ENCODE measurements at places on chromosomes 11 and 22.

GRCh38 chr11:88043149-88043548, 132.1 kb downstream of the RAB38 start:
- no peak for DNase-seq

DNA sequence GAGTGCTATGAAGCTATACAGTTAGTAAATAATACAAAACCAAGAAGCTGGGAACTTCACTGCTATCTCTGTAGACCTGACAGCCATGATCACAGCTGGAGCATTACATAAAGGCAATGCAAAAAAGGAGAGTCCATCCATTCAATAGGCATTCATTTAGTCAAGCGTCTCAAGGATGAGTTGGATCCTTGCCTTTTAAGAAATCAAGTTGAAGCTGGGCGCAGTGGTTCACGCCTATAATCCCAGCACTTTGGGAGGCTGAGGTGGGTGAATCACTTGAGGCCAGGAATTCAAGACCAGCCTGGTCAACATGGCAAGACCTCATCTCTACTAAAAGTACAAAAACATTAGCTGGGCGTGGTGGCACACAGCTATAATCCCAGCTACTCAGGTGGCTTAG, 48.1 kb upstream of the ALKBH3 start:
- DNase-seq, result no peak

DNA sequence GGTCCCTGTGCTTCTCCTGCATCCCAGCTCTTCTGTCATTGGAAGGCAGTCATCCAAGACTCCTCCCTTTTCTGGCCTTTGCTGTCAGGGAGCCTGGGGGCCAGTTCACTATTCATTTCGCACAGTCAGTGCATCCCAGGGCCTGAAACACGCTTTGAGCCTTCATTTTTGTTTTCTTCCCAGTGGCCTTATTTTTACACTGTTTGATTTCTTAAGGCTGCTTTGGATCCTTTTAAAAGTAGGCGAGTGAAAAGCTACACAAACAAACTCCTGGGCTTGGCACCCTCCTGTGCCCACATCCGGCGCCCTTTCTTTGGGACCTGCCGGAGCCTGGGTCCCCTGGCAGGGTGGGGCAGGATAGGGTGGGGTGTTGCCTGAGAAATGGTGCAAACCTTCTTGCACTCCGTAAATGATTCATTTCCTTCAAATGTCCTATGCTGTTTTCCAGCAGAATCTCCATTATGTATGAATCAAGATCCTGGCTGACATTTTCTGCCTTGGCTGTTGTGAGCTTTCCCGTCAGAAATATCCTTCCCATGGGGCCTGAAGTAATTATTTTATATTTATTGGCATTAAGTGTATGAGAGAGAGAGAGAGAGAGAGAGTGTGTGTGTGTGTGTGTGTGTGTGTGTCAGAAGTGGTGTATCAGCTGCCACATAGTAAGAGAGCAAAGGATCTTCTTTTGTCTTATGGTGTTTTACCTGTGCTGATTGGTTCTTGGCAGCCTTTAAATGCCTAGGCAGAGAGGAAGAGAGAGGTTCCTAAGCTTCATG, 45.6 kb downstream of the BCR start:
- DNase-seq, result no peak

GRCh38 chr11:4704054-4704789, at the start of gene MMP26:
Gene MMP26, plus strand, starts transcription at chr11:4704784.
- no peak for DNase-seq

- peak; percentile 1 for DNase-seq
Measured at GRCh38 chr11:2684581-2684980, 15.2 kb downstream of the KCNQ1OT1 start.

GRCh38 chr11:44889266-44889665, 61.4 kb downstream of the TP53I11 start:
- DNase-seq, result no peak

- DNase-seq, result no peak
Measured at GRCh38 chr11:97110376-97110775, 720.6 kb downstream of the JRKL start.

DNA sequence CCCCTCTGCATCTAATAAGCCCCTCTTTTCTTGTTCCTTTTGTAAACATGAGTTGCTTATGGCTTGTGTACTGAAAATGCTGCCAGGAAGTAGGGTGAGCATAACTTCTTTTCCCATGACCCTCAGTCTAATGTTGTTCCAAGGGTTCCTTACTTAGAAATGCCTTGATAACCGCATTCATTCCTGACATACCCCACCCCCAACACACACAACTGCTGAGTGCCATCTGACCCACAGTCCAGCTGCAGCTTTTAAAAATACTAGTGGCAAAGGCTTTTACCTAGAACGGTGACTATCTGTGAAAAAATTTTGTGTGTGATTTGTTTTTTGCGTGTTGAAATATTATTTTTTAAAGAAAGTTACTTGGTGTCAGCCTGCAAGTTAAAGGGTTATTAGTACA, 52.6 kb downstream of the ARHGAP42 start:
- DNase-seq, result peak; percentile 56

- no peak for DNase-seq
Measured at GRCh38 chr11:130414107-130415080, 14.0 kb downstream of the ADAMTS8 start.

- DNase-seq, result peak; percentile 50
Measured at GRCh38 chr11:71433648-71434450, 14.3 kb downstream of the DHCR7 start.

DNA sequence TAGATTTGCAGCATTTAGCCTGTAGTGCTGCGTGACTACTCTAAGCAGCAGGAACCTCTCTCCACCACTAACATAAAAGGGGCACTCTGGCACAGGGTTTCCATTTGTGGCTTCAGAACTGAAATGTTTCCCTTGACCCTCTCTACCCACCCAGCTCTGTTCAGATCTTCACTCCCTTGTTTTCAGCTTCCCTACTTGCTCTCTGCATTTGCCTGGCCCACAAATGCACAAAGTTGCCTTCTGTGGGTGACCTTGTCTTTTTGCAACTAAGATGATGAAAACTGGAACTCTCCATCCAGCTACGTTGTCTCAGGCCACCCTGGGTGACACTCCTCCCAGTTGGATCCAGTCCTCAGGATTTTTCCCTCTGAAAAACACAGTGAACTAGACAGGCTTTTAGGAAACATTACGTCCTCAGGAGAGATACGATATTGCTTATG, 19.8 kb upstream of the PSMA1 start:
- DNase-seq, result no peak

GRCh38 chr11:9643751-9644150, 20.1 kb upstream of the SWAP70 start:
- DNase-seq, result no peak

DNA sequence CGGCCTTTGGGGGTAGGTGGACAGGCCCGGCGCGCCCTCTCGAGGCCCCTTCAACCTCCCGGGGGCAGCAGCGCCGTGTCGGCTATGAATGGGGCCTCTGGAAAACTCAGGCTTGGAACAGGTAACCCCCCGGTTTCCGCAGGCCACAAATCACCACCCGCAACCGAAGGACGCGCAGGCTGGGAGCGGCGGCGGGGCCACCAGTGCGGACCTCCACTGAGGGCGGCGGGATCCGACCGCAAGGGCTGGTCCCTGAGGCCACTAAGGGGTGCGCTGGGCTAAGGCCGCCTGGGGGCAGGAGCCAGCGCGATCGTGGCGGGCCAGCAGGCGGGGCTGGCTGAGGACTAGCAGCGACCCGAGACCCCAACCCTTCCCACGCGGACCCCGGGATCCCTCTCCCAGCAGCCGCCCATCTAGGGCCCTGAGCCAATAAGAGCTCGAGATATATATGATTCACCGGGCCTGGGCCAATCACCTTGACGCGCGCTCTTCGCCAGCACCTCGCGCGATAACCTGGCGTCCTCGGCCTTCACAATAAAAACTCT, 609 bp upstream of the ATF4 start:
- DNase-seq, result peak; percentile 98

DNA sequence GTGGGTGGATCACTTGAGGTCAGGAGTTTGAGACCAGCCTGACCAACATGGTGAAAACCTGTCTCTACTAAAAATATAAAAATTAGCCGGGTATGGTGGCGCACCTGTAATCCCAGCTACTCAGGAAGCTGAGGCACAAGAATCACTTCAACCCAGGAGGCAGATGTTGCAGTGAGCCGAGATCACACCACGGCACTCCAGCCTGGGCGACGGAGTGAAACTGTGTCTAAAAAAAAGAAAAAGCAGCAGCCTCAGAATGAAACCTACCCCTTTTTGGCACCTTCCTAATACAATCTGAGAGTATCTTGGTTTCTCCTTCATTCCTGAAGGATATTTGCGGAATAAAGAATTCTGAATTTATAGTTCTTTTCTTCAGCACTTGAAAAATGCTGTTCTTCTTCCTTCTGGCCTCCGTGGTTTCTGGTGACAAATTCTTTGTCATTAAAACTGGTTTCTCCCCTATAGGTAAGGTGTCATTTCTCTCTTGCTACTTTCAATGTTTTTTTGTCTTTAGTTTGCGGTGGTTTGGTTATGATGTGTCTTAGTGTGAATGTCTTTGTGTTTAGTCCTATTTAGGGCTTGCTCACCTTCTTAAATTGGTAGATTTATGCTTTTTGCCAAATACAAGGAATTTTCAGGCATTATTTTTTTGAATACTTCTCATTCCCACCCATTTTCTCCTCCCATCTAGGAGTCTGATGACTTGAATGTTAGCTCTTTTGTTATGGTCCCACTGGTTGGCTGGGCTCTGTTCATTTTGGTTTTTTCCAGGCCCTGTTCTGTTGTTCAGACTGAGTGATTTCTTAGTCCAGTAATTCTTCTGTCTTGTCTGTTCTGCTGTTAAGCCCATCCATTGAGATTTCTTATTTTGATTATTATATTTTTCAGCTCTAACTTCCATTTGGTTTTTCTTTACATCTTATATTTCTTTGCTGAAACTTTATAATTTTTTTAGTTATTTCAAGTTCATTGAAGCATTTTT, 15.4 kb downstream of the ASRGL1 start:
- DNase-seq, result no peak

GRCh38 chr11:21921151-21921550, 271.7 kb upstream of the ANO5 start:
- DNase-seq, result no peak
